Left renal pelvis (tissue), 4 donors: ENCODE measurements at places on chromosomes 3 and 15. TPM values are rescaled to one million over a fixed set of nuclear protein-coding genes. Genes with fewer than 3 reads are reported as not detected.

Gene WNT7A
- polyA plus RNA-seq, result 0.14 TPM

Gene PLAAT1
- polyA plus RNA-seq, result 1.1 TPM

DNA sequence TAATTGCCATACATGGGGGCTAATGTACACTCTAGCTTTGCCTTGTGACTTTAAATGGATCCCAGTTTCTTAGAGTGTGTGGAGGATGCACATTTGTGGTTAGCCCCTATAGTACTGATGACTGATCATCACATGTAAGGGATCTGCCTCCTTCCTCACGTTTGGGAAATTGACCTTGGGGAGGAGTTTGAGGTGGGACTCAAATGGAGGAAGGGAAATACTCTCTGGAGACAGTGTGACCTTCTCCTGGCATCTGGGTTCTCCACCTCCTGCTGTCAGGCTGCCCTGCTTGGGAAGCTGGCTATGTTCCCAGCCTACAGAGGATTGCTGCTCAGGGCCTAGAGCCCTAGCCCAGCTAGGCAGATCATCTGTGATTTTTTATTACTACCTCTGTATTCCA is 48.7 kb downstream of the PPM1L start:
- no peak for DNase-seq

- DNase-seq, result no peak
Observed at GRCh38 chr3:30941342-30941741, 46.9 kb upstream of the GADL1 start.

DNA sequence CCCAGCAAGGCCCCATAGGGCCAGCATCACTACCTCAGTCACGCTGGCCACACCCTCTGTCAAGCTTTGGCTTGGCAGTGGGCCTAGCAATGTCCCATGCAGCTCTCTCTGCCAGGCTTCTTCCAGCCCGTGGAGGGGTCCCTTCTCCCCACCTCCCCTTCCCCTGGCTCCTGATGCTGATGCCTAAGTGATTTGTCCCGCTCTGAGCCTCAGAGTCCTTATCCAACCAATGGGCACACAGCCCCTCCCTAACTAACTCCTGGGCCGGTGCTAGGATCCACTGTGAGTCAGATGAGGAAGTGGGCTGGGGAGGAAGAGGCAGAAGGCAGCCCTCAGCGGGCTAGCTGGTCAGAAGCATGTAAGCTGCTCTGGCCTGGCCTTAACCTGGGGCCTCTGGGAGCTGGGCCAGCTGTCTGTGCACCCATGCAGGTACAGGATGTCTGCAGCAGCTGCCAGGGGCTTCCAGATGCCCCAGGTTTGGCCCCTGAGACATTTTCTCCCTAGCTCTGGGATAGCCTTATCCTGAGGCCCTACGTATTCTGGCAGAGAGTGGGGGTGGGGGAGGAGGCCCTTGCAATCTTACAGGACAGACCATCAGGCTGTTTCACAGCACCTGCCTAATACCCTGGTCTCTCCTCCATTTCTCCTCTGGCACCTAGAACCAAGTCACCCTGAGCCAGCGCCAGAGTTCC is 740 bp upstream of the ZBTB47 start:
- no peak for DNase-seq

GRCh38 chr3:116150655-116151167 is 294.6 kb downstream of the LSAMP start:
- DNase-seq, result no peak

Gene GNAI2
- polyA plus RNA-seq, result 218 TPM

DNA sequence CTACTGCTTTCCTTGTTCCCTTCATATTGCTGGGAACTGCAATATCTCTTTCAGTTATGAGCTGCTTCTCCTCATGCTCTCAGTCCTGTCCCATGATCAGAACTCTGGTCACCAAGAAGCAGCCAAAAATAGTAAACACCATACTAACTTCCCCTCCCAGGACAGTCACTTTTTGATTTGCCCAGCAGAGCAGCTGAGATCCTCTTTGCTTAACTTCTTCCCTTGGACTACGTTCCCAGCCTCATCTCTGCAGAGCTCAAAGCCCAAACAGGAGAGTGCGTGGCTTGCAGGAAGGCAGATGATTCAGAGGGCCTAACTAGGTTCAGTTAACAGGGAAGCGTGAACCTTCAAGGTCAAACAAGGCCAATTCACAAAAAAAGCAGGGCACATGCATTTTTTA is 153.2 kb downstream of the CTNNB1 start:
- no peak for DNase-seq
